ENCODE measurements at places on chromosomes 12 and 14.
A peak's percentile ranks its signal among the peaks of the same experiment; 100 is the strongest.

GRCh38 chr12:55743406-55744339 is 751 bp downstream of the GDF11 start:
- peak; percentile 11 for DNase-seq

DNA sequence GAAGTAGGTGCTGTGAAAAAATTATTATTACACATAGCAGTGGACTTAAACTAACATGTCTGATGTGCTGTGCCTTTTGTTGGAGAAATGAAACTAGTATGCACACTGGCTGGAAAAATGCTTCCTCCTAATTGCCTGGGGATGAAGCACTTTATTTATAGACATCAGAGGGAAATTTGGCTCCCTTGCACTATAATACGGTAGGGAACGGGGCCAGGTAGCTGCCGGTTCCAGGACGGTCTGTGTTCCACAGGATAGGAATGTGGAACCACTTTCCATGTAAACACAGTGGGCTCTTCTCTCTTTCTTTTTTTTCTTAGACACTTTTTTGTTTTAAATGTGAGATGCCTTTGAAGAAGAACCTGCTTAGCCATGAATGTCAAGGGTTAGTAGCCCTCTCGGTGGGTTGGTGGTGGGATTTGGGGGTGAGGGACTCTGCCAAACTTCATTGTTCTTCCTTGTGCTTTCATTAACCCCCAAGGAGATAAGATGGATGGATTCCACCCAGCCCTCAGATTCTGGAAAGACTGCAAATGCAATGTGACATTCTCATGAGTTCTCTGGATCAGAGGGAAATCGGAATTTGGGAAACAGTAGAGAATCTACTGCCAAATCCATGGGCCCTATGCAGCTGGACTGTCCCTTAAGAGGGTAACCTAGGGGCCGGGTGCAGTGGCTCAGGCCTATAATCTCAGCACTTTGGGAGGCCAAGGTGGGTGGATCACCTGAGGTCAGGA is 58.0 kb upstream of the GSC start:
- DNase-seq, result no peak

GRCh38 chr12:106551410-106551809 is 31.4 kb upstream of the RFX4 start:
- DNase-seq, result no peak

GRCh38 chr12:1796515-1797010 is 23.8 kb upstream of the LRTM2 start:
- DNase-seq, result no peak

DNA sequence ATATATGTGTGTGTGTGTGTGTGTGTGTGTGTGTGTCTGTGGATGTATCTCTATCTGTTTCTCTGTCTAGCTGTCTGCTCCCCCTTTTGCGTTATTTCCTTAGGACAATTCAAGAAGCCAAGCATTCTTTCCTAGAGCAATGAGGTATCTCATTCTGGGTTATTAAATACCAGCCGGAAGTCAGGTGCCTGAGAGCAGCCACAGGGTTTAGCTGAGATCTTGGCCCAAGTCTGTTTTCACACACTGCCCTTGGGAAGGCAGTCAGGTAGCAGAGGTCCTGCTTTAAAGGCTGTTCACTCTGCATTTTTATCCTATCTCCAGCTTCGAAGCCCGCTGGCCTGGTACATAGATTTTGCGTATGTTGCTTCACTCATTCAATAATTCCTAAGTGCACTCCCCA is 76.8 kb downstream of the TSPAN9 start:
- DNase-seq, result no peak

Measured in substantia nigra (tissue), 51 donors.